ENCODE measurements at places on chromosomes 1 and 21.

- no peak for DNase-seq
Observed at GRCh38 chr21:36323032-36323431, 3.0 kb downstream of the MORC3 start.

DNA sequence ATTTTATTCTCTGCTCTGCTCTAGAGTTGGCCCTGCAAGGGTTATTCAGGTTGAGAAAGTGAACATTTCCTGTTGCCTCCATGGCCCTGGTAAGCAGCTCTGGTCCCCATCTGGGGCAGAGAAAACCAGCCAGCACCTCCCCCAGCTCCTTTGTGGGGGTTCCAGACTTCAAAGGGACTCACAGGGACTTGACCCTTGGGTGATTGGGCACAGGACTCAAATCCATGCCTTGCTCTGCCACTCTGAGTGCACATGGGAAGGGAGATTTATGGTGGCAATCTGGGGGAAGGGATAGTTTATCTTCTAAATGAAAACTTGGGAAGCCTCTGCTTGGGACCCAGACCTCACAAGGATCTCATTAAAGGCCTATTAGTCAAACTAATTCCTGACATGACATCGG is 212.8 kb downstream of the FOXD2 start:
- DNase-seq: no peak

DNA sequence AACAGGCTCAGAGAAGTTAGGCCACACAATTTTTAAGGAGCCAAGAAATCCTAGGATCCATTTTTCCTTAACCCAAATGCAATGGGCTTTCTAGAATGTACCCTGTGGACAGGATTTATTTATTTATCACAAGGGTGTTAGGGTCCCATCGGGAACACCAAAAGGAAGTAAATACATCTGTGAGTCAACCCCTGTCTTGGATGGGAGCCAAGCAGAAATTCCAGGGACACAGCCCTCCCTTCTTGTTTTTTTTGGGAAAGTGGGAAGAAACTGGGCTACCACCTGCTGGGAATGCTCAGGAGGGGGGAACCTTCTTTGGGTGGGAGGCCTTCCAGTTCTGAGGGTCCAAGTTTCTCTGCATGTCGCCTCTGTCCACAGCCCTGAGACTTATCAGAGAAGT is 1.3 kb downstream of the CRNN start:
- DNase-seq: no peak

DNA sequence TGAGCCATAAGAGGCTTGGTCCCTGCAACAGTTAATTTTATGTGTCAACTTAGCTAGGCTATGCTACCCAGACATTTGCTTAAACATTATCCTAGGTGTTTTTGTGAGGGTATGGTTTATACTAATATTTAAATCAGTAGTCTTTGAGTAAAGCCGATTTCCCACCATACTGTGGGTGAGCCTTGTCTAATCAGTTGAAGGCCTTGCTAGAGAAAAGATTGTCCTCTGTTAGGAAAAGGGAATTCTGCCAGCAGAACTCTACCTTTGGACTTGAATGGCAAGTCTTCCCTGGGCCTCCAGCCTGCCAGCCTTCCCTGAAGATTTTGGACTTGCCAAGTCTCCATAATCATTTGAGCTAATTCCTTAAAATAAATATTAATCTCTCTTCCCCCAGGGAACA is 23.9 kb downstream of the RHBDL2 start:
- no peak for DNase-seq

GRCh38 chr1:87143413-87144135 is 185.1 kb upstream of the LMO4 start:
- no peak for DNase-seq

- peak; percentile 62 for DNase-seq
Observed at GRCh38 chr1:33237579-33237978, 18.7 kb upstream of the ZNF362 start.

DNA sequence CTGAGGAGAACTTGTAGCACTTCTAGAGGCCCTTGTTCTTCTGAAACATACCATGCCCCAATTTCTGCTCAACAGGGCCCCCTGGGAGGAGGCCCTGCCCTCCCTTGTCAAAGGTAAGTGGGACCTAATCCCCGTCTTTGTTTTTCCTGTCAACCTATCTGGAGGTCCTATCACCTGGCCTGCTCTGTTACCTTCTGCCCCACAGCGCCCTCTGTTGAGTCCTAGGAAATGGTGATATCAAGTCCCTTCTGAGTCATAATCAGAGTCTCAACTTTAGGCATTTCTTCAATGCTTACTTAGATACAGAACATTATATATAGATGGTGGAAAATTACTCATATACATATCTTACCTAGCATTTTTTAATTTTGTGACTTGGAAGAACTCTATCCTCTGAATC is 28.2 kb upstream of the FCRL4 start:
- DNase-seq: peak; percentile 2

Measured in CD4-positive, alpha-beta T cell treated with Interleukin-21 for 1 hour (primary cell).